Esophagus squamous epithelium (tissue), 5 donors: ENCODE measurements at places on chromosomes 6 and 20.

GRCh38 chr6:8743170-8743745 is 307.9 kb upstream of the SLC35B3 start:
- DNase-seq: no peak

DNA sequence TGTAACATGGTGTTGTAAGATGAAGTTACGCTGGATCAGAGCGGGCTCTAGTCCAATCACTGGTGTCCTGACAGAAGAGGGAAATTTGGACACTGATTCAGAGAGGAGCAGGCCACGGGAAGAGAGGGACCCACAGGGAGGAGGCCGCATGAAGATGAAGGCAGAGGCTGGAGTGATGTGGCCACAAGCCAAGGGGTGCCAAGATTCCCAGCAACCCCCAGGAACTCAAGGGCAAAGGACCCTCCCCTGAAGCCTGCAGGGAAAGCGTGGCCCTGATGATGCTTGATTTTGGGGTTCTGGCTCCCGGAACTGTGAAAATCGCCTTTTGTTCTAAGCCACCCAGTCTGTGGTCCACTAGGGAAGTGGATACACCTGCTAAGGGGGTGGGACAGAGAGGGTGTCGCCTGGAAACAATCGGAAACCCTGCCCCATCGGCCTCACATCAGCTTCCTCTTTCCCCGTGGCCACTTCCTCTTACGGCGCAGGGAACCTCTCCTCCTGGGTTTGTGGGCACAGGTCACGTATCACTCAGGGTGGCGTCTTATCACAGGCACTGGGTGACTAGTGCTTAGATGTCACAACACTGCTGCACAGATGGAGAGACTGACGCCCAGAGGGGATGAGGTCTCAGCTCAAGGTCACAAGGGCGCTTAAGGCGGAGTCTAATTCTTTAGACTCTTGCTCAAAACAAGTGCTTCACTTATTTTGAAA is 58.0 kb downstream of the SULF2 start:
- peak; percentile 44 for DNase-seq

DNA sequence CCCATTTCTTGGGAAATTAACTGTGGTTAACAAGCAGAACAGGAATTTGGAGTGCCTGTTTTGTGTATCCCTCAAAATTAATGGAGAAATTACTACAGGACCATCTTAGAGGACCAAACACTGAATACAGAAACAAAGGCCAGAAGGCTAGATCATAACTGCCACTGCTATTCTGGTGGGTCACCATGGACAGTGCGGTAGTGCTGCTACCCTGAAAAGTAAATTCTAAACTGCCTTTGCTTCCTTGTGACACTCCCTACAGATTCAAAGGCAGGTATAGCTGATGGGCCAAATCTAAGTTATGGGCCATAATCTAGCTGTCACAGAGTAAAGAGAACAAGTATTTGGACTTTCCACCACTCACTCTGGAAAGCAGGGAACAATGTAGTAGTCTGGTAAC is 575.8 kb upstream of the ADGRB3 start:
- DNase-seq: no peak

DNA sequence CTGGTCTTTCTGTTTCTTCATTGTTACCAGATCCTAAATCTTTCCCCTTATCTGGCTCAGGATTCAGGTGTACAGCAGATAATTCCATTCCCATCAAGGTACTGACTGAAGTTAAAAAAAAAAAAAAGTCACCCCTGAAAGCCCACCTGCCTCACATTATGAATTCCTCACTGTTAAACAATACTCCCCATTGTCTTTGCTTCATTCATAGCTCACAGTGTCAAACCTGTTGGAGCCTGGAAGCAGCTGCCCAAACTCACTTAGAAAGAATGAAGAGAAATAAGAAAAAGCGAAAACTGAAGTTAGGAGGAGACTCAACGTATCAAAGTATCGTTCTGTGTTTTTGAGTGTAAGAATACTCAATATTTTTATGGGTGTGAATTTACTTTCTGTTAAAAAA is 1.8 kb upstream of the DCBLD1 start:
- DNase-seq: no peak
